ENCODE measurements at places on chromosomes 5 and 9.

- no peak for DNase-seq
Observed at GRCh38 chr5:53373451-53374158, 106.8 kb upstream of the FST start.

GRCh38 chr9:112831281-112831851 lies 59.3 kb downstream of the SLC46A2 start:
- DNase-seq = no peak

GRCh38 chr5:104606258-104606829 lies 1043.8 kb upstream of the NUDT12 start:
- DNase-seq = no peak

DNA sequence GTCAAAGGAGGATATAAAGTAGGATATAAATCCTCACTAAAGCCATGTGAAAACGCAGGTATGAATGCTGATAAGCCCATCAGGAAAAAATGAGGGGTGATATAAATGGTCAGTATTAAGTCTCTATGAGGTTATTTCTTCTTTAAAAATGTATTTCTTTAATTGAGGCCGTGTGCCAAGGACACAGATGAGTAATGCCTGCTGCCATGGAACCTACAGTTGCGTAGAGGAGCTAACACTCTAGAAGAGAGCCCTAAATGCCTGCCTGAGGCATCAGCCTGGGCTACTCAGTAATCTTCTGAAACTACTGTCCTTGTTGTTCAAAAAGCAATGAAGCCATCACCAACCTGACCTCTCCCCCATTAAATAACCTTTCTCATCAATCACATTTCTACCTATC lies 84.9 kb downstream of the KLHL3 start:
- no peak for DNase-seq

DNA sequence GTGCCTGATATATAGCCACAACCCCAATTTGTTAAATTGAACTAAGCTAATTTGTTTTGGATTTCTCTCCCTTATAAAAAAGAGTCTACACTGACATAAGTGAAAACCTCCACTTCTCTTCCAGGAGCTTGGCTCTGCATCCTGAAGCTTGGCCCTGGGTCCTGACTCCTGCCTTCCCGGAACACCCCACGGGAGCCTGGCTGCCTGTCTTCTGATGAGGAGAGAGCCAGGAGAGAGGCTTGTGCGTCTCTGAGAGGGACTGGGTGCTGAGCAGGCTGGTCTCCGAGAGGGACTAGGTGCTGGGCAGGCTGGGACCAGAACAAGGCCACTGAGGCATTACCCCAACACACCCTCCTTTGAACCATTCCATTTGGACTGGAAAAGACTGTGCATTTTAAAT lies 6.5 kb upstream of the PTGES start:
- DNase-seq = no peak

- DNase-seq = no peak
Observed at GRCh38 chr9:36731068-36731956, 158.6 kb downstream of the MELK start.

GRCh38 chr9:91179237-91180138 lies 182.2 kb downstream of the AUH start:
- DNase-seq = no peak

- no peak for DNase-seq
Observed at GRCh38 chr9:85246541-85246940, 495.2 kb downstream of the AGTPBP1 start.

- no peak for DNase-seq
Observed at GRCh38 chr5:43208658-43209057, 16.6 kb downstream of the NIM1K start.

- DNase-seq = no peak
Observed at GRCh38 chr5:77867194-77867691, 91.1 kb upstream of the TBCA start.

DNA sequence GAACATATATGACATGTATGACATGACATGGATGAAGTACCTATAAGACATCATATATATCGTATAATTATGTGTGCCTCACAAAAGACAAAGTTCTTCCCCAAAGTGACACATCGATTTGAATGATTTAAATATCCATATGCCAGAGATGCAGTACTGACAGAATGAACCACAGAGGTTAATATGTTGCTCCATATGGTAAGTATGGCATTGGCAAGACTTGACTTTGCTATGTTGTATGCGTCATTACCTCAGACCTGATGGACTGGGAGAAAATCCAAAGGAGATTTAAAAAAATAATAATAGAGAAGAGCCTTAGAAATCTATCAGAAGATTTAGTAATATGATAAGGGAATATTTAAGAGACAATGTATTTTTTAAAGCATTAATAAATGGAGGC lies 263.2 kb downstream of the PJA2 start:
- DNase-seq = no peak

- no peak for DNase-seq
Observed at GRCh38 chr5:2656206-2656605, 95.3 kb downstream of the IRX2 start.

DNA sequence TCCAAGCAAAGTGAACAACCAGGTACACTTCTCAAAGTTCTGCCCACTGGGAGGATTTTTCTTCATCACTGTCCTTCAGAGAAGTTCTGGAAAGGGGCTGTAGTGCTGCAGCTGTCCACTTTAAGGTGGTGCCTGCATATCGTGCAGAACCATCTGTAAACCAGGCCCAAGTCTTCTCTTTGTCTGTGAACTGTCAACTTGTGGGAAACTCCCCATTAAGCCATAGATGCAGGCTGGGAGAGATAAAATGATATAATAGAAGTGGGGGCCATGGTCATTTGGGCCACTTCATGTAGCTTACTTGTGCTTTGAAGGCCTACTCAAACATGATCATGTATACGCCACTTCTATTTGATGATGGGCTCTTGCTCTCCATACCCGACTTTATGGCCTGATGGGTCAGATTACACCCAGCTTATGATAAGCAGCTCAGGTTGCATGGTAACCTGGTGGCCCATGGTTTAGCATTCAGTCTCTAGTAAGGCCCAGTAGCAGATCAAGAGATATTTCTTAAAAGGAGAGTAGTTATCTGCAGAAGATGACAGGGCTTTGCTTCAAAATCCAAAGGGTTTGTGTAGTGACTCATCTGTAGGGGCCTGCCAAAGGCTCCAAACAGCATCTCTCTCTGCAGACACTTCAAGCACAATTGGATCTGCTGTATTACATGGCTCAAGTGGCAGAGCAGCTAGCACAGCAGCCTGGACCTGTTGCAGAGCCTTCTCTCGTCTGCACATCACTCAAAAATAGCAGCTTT lies 15.7 kb upstream of the BTF3 start:
- DNase-seq = no peak

DNA sequence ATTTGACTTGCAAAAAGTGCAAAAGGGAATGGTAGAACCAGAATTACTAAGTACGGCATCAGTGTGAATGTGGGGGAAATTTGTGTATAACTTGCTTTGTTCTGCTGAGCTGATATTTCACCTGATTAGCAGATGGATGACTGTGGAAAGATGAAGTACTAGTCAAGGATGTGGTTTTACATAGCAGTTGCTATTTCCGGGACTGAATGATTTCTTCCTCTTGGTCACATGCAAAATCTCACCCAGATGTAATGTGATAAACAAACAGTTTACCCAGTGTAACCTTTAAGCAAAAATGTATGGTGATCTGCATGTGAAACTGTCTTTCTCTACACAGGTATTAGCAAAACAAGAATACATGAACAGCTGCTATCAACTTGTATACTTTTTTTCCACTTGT lies 46.1 kb downstream of the DCP2 start:
- DNase-seq = no peak

- no peak for DNase-seq
Observed at GRCh38 chr5:132044207-132044606, 16.2 kb upstream of the IL3 start.

- DNase-seq = no peak
Observed at GRCh38 chr5:96615223-96615622, 47.0 kb upstream of the CAST start.

DNA sequence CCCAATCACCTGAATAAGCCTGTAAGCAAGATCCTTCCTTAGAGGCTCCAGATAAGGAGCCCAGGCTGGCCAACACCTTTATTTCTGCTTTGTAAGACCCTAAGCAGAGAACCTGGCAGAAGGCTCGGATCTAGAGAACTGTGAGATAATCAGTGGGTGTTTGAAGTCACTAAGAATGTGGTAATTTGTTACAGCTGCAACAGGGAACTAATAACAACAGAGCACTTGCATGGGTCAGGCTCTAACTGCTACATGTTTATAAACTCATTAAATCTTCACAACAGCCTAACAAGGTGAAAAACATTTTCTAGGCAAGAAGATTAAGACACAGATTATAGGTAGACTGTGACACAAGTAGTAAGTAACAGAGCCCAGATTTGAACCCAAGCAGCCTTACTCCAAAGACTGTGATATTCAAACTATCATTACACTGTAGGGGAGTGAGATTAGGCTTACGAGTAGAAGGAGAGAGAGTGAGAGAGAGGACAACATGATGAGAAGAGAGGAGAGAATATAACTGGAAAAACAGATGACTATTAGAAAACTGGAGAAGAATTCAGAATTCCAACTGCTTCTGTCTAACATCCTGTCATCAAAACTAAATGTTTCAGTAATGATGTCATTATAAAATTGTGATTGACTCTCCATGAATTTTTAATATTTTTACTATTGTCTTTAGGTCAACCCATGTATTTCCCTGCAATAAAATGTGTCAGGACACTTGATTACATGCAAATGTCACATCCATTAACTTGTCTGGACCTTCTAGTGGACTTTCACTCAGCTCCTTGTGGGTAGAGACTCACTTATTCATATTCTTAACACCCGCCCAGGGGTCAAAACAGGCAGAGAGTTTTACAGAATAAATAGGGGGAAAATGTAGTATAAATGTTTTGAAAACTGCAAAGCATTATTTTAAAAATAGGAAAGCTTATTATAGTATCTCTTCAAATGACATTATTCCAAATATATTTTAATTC lies 290.9 kb upstream of the RGMB start:
- DNase-seq = no peak

GRCh38 chr5:150219142-150219541 lies 29.3 kb downstream of the SLC6A7 start:
- DNase-seq = no peak

DNA sequence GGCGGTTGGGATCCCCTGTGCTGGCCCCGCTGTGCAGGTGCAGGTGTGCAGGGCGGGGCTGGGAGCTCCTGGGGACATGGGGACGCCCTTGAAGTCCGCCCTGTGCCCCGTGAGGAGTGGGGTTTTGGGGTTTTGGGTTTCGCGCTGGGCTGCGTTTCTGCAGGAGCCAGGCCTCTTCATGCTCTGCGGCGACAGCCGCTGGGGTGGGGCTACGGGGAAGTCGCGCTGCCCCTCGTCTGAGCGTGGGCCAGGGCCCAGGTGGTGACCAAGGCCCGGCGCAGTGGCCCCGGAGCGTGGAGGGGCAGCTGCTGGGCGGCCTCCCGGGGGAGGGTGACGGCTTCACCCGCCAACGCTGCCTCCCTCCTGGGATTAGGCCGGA lies 47.8 kb upstream of the IRX4 start:
- DNase-seq = no peak

DNA sequence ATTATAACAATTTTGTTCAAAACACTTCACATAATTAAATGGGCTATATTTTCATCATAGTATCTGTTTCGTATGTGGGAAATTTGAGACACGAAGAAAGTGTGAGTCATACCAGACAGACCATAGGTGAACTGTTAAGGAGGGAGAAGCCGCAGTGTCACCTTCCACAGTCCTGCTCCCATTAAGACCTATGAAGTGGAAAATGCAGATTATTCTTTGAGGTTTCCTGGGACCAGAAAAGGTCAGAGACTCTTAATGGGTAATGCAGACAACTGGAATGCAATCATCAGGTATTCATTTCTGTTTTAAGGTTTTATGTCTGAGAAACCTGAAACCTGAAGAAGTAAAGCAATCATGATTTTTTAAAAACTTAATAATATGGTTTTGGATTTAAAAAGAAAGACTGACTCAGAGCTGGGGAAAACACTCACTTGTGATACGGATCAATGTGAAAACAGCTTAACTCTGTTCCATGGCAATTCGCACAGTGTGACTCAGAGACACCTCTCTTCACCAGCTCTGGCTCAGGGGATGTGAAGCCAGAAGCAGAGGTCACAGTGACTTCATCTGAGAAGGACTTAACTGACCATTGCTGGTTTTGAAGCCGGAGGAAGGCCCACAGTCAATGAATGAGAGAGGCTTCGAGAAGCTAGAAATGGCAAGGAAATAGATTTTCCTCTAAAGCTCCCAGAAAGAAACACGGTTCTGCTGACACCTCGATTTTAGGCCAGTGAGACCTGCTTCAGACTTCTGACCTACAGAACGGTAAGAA lies 17.2 kb upstream of the GCNT1 start:
- DNase-seq = no peak

- DNase-seq = no peak
Observed at GRCh38 chr5:143111799-143112198, 291.7 kb downstream of the NR3C1 start.

DNA sequence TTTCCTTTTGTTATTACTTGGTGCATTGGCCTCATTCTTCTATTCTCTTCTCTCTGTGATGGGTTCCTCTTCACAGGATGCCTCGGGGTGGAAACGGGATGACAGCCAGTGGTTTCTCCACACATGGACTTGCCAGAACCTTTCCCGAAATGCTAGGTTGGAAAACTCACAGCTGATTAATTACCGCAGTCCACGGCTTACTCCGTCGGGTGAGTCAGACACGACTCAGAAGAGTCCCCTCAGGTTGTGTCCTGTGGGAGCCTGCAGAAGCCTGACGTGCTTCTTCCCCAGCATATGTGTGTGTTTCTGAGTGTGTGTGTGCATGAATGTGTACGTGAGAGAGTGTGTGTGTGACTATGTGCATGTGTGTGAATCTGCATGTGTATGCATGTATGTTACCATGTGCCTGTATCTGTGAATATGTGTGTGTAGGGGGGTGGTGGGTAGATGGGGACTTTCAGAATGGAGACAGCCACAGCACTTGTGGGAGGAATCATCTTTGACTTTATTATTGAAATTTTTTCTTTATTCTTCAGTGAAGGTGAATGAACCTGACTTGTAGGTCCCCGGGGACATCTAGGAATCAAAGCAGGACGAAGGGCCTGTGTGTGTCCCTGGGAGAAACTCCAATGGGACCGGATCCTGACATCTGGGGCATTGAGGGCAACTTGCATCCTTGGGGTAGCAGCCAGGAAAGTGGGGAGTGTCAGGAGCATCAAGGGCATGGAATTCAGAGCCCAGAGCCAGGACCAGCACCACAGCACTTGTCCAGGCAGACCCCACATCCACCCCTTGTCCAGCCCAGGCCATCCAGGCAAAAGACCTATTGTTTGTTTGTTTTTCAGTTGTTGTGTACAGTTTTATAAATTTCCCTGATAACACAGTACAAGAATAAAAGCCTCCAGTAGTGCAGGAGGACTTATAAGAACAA lies 21.9 kb upstream of the MED10 start:
- no peak for DNase-seq

- no peak for DNase-seq
Observed at GRCh38 chr5:76704131-76704663, 11.7 kb upstream of the F2R start.

GRCh38 chr5:159478950-159479349 lies 148.7 kb upstream of the IL12B start:
- no peak for DNase-seq

- no peak for DNase-seq
Observed at GRCh38 chr9:7234144-7234543, 476.4 kb downstream of the KDM4C start.

Data from cortex of kidney (tissue), 1 donor.